Cerebellar nuclear complex (tissue), 1 donor: ENCODE measurements at places on chromosomes 5 and 9.
A peak's percentile ranks its signal among the peaks of the same experiment; 100 is the strongest.

- DNase-seq: no peak
Observed at GRCh38 chr5:176542596-176543427, 5.6 kb upstream of the RNF44 start.

- DNase-seq: peak; percentile 29
Observed at GRCh38 chr5:161544350-161544765, 2.2 kb downstream of the GABRB2 start.

DNA sequence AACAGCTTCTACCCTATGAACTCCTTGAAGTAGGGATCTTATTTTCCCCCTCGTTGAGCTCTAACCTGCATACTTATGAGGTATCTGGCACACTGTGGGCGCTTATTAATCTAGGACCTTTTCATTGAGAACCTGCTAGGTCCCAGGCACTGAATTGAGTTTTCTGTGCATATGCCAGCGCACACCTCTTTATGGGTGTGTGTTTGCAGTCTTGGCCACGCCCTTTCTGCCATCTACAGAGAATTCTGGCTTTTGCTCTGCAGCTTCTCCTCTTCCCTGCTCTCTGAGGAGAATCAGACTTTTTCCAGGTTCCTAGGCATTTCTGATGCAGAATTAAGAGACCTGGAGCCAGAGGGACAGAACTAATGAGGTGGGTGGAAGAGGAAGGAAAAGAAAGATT is 25.4 kb upstream of the SSBP2 start:
- DNase-seq: no peak

DNA sequence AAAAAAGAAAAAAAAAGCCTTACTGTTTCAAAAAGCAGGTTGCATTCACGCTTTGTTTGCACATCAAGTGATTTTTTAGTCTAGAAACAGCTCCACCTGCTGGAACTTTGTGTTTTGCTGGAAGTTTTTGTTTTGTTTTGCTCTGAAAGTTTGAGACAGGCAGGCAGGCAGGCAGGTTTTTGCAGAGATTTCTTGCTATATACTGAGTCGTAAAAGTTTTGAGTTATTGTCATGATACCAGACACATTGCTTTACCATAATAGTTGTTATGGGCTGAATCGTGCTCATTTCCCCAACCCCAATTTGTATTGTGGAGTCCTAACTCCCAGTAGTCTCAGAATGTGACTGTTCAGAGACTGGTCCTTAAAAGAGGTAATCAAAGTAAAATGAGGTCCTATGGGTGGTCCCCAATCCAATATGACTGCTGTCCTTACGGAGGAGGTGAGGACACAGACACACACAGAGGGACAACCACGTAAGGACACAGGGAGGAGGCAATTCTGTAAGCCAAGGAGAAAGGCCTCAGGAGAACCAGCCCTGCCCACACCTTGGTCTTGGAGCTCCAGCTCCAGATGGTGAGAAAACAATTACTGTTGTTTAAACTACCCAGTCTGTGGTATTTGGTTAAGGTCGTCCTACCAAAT is 20.9 kb downstream of the OR2Y1 start:
- no peak for DNase-seq

GRCh38 chr9:78298046-78298765 is 1.3 kb downstream of the PSAT1 start:
- DNase-seq: no peak

DNA sequence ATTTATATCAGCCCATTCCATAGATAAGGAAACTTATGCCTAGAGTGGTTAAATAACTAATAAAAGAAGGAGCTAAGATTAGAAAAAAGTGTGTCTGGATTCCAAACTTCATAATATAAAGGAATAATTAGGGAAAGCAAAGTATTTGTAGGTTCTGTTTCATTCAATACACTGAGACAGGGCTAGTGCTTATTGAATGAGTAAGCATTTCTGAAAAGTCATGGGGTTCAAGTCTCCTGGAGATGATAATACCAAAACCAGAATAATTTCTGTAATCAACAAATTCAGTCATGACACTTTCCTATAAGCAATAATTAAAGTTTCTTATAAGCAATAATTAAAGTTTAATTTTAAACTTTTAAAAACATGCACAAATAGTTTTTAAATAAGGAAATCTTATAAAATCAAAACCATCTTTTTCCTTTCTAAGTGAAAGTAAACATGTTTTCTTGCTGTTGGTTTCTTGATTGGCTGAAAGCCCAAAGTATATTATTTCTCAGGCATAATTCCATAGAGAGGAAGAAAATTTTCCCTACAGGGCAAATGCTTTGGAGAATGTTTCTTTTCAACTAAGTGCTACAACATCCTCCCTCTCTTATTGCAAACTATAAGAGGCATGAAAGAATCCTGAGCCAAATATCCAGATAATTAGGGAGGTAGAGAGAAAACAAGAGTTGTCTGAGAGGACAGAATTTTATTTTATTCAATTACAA is 510.2 kb downstream of the PRELID2 start:
- no peak for DNase-seq

- no peak for DNase-seq
Observed at GRCh38 chr9:2291980-2292704, 277.0 kb downstream of the SMARCA2 start.

- DNase-seq: no peak
Observed at GRCh38 chr5:139064613-139065012, 133.6 kb downstream of the SIL1 start.

DNA sequence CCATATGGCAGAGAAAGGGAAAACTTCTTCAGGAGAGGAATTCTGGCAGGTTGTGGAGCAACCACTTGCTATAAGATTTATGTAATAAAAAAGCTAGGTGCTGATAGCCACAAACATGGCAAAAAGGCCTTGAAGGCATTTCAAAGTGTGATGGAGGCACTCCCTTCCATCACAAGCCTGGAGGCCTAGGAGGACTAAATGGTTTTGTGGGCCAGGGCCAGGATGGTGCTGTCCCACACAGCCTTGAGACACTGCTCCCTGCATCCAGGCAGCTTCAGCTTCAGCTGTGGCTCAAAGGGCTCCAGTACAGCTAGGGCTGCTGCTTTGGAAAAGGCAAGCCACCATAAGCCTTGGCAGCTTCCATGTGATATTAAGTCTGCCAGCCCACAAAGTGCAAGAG is 632.8 kb downstream of the BRINP1 start:
- DNase-seq: no peak

GRCh38 chr5:88691945-88692868 is 190.8 kb downstream of the MEF2C start:
- no peak for DNase-seq

- no peak for DNase-seq
Observed at GRCh38 chr9:2378266-2378665, 243.3 kb upstream of the VLDLR start.

DNA sequence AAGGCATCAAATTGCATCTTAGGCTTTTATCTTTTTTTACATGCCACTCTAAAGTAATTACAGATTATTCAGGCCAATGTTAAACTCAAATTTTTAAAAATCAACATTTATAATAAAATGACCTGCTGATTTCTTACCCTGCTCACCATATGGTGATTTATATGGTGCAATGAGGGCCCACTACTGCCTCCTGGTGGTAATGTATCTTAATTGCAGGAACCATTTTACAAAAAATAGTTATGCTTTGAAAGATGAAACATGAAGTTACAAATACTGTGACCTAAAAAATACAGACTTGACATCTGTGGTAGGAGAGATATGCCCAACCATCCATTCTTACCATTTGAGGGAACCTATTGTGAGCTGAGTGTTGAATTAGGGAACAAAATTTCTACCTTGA is 292.6 kb upstream of the TAS2R1 start:
- DNase-seq: no peak

GRCh38 chr9:5357431-5358105 is 17.9 kb upstream of the RLN1 start:
- no peak for DNase-seq

DNA sequence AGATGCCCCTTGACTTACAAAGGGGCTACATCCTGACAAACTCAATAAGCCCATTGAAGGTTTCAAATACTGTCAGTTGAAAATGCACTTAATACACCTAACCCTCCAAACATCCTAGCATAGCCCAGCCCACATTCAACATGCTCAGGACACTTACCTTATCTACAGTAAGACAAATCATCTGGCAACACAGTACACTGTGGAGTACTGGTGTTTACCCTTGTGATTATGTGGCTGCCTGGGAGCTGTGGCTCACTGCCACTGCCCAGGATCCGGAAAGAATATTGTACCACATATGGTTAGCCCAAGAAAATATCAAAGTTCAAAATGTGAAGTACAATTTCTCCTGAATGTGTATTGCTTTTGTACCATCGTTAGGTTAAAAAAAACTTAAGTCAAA is 562.2 kb downstream of the HTR1A start:
- DNase-seq: no peak

DNA sequence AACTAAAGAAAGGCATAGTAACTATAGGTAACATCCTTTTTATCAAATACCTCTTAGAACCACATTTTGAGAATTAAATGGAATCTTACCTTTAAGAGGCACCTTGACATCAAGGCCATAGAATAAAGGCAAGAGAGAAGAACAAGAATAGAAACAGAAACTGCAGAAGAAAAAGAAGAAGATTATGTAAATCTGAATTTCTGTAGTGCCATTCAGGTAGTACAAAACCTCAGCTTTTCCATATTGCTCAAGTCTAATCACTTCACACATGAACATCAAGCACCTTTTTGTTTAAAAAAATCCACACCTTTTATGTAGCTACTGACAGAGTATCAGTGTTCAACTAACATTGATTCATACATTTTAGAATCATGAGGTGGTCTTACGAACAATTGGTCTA is 91.8 kb upstream of the DPYSL3 start:
- DNase-seq: no peak

DNA sequence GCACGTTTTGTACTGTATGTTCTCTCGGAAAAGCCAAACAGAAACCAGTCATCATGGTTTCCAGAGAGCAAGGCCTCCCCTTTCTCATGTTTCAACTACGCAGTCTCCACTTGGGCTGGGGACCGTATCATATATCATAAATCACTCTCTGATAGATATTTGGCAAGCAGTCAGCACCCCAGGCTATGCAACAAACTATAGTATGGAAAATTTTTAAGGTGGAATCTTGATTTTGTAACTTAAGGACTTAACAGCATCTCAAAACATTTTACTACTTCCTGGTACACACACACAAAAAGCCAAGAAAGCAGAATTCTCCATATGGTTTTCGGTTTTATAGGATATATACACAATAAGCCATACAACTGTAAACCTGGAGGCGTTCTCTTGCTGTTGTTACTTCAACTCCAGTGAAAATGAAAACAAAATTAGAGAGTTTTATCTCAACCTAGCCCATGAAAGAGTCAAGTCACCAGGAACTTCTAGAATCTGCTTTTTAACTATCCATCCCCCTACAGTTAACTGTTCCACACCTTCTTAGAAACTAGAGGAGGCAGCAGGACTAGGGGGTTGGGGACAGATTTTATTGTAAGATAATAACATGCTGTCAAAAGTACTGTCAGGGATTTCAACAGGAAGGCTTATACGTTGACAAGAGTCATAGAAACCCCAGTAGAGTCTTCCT is 283.4 kb downstream of the NFIB start:
- DNase-seq: no peak

DNA sequence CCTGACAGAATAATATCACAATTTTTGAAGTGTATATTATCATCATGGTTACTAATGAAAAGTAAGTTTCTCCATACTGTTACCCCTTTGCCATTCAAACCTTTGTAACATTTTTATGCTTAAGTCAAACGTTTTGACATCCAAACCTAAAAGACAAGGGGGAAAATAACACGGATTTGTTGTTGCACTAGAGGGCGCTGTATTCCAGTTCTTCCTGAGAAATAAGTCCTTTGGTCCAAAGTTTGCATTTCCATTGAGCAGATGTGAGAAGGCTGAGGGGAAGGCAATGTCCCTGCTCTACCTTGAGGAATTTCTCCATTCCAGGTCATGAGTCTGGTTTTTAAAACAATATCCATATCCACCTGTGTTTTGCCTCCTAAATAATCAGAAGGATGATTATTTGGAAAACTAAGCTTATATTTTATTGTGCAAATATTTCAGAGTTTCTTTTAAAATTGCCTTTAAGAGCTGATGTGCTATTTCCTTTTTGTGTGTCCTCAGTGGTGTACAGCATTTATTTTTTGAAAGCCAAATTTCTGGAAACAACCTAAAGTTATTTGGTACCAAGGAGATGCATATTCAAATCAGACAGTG is 9.7 kb downstream of the LECT2 start:
- DNase-seq: no peak

DNA sequence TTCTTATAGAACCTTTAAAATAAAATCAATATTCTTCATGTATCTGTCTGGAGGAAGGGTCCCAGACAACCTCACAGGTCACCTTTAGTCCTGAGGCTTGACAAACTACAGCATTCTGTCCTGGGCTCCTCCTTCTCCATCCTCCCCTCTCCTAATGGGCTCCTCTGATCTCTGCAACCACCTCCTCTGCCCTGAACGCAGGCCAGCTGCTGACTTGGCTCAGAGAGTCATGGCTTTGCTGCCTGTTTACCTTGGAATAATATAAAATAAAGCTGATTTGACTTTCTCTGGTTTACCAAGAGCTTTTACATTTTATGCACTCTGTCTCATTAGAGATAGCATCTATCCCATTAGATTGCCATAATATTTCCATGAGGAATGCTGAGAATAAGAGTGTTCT is 159.4 kb downstream of the SEMA6A start:
- DNase-seq: no peak

- DNase-seq: no peak
Observed at GRCh38 chr5:109328626-109329025, 81.1 kb downstream of the PJA2 start.

- DNase-seq: peak; percentile 87
Observed at GRCh38 chr9:128724744-128725211, 851 bp upstream of the ZDHHC12 start.

DNA sequence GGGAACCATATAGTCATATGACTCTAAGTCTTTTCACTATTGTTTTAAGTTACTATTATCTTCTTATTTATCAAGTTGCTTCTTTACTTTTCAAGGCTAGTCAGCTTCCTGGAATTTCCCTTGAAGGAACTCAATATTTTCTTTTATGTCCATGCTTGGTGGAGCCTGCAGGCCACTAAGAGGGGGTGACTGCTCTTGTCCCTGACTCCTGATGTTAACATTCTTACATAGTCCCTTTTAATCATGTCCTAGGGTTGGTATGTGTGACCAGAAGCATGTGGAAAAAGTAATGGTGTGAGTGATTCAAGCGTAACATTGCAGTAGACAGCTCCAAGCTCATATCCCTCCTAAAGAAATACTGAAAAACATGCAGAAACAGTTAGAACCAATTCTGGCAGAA is 1536.2 kb upstream of the CDH9 start:
- no peak for DNase-seq

DNA sequence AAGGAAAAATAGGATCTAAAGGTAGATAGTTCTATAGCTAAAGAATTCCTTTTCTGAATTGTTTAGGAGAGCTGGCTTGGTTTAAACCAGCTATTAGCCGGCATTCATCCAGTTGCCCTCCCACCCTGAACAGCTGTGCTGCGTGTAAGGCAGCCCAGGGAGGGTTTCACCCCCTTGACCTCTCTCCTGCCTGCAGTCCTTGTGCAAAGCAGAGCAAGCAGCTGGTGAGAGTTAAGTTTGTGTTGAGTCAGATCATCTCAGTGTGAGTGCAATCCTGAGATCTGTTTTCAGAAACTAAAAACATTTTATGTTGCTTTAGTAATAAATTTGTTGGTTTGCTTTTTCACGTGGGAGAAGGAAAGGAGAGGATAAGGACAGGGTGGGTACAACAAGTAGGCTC is 13.0 kb downstream of the SLC25A25 start:
- no peak for DNase-seq

- no peak for DNase-seq
Observed at GRCh38 chr5:52469835-52470234, 317.9 kb upstream of the ITGA1 start.
